NCI-H460 (cell line): ENCODE measurements at places on chromosomes 4 and X.

GRCh38 chrX:104659005-104659744, 93.2 kb downstream of the IL1RAPL2 start:
- DNase-seq: no peak

DNA sequence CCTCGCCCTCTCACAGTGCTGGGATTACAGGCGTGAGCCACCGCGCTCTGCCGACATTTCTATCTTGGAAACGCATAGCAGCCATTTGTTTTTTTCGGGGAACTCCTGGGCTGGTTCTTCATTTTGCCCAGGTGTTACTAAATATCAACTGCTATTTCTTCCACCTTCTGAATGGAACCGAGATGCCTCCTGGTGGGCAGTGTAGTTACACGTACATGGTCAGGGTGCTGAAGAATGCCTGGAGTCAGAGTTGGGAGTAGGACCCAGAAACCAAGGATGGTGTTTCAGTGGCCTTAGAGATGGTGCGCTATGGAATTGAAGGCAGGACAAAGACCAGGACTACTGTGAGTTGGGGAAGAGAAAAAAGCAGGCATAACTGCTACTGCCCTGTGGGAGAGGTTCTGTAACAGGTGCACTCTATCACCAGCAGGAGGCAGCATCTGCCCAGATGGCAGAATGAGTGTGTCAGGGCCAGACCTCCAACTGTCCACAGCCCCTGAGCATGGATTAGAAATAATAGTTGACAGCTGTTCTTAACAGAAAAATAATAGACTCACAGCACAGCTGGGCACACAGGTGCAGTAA, 81.7 kb downstream of the ZC4H2 start:
- DNase-seq: no peak

GRCh38 chr4:96406742-96407141, 566.8 kb downstream of the PDHA2 start:
- DNase-seq: no peak

DNA sequence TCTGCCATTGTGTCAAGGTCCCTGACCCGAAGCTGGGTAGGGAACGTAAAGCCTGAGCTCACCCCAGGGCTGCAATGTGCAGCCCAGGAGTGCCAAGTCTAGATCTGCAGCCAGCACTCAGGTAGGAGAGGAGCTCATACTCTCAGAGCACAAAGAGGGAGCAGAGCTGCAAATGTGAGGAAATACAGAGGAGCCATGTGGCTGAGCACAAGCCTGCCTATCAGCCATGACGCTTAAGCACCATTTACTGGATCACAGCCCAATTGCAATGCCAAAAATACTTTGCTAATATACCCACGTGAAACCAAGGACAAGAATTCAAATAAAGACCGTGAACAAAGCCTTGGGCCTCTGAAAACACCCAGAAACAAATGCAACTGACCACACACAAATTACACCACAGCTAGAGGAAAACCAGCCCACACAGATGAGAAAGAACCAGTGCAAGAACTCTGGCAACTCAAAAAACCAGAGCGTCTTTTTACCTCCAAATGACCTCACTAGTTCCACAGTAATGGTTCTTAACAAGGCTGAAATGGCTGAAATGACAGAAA, 69.0 kb upstream of the HPF1 start:
- no peak for DNase-seq

DNA sequence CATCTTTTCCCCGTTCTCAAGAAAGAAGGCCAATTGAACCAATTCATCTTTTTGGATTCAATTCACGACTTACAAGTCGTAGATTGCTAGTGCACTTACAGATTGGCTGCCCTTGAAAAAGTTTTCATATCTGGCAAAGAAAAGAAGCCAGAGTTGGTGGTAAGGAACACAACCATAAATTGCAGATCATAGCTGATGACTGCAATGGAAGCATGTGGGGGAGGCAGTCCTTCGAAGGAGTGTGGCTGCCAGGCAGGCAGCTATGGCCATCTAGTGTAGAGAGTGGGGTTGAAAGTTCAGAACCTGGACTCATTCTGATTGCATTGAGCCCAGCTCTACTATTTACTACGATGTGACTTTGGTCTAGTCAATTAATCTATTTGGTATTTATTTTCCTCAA, 4.5 kb downstream of the GPM6A start:
- DNase-seq: no peak

GRCh38 chr4:153788413-153789276, at the start of gene SFRP2:
Gene SFRP2, minus strand, starts transcription at chr4:153789083. Its CDS starts 248 bp downstream, at chr4:153788835.
- DNase-seq: no peak

DNA sequence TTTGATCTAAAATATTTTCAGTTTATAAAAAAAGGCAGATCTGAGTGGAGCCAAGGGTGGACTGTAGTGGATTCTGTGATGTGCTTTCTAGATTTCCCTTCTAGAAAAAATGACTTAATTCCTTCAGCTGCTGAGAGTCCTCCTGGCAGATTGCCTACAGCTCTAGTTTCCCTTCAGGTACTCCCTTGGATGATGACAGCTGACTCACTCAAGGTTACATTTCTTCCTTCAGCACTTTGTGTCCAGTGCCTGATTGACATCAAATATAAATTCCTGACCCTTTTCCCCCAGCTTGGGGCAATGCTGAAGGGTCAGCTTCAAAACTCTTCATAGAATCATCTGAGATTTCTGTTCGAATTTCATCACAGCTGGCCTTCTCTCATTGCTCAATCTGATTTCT, 161.7 kb downstream of the EMCN start:
- no peak for DNase-seq

- no peak for DNase-seq
These were observed 128.4 kb downstream of the FHDC1 start for GRCh38 chr4:153064571-153064970.

DNA sequence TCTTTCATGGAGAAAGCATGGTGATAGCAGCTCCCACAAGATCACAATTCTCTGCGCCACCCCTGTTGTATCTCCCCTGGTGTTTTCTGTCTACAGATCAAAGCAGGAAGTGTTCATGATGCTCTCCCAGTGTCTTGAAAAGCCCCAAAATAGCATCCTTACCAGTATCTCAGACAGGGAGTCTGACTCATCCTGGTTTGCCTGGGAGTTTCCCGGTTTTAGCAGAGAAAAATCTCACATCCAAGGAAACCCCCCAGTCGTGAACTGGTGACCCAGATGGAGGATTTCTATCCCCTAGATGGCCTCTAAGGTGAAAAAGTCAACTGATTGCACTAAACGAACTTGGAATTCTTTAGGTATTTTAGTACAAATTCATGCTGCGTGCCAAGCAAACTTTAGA, 64.3 kb upstream of the NR0B1 start:
- no peak for DNase-seq

GRCh38 chr4:23763559-23763958, 126.3 kb downstream of the PPARGC1A start:
- DNase-seq: no peak

- no peak for DNase-seq
These were observed 917 bp downstream of the PCDH18 start for GRCh38 chr4:137531168-137531985.

- no peak for DNase-seq
These were observed 71.9 kb upstream of the STX18 start for GRCh38 chr4:4613641-4614286.

DNA sequence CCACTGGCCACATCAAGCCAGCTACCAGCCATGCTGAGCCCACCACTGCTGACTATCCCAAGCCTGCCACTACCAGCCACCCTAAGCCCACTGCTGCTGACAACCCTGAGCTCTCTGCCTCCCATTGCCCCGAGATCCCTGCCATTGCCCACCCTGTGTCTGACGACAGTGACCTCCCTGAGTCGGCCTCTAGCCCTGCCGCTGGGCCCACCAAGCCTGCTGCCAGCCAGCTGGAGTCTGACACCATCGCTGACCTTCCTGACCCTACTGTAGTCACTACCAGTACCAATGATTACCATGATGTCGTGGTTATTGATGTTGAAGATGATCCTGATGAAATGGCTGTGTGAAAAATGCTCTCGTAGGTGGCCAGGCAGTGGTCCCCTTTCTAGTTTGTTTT, 4.7 kb downstream of the GPR50 start:
- no peak for DNase-seq

DNA sequence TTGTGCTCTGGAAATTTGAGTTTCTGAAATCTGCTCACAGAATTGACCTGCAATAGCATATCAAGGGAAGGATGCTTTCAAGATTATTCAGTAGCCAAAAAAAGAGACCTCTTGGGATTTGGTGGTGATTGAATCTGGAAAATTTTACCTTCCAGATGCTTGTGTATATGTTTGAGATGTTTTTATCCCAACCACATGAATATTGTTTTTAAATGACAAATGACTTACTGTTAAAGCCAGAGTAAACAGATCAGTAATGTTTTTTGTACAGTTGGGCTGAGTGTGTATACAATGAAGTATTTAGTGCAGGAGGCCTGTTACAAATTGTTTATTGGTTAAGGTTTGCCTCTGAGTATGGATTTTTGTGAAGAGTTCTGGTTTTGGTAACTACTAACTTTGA, 126.5 kb downstream of the CBR4 start:
- no peak for DNase-seq
